ENCODE measurements at places on chromosomes 7 and 10.

- DNase-seq = no peak
These were observed 2.6 kb downstream of the LUC7L2 start for GRCh38 chr7:139362302-139362701.

- no peak for DNase-seq
These were observed 98.9 kb downstream of the LHPP start for GRCh38 chr10:124560377-124561105.

DNA sequence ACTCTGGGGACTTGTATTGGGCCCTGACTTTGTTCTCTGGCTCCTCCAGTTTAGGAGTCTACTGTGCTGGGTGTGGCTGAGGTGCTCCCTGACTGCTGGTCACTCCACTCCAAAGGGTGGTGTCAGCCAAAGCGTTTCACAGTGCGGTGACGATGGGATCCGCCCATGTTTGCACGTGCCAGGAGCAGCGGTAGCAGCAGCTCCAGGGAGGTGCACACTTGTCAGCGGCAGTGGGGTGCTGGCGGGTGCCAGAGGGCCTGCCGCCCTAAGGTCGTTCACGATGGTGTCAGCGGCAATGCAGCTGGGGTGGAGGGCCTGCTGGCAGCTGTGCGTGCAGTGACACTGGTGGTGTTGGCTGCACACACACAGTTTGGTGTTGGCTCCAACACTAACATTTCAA, 268.5 kb upstream of the AKR1E2 start:
- DNase-seq = no peak

GRCh38 chr7:148835854-148836253, 48.2 kb downstream of the EZH2 start:
- DNase-seq = no peak

DNA sequence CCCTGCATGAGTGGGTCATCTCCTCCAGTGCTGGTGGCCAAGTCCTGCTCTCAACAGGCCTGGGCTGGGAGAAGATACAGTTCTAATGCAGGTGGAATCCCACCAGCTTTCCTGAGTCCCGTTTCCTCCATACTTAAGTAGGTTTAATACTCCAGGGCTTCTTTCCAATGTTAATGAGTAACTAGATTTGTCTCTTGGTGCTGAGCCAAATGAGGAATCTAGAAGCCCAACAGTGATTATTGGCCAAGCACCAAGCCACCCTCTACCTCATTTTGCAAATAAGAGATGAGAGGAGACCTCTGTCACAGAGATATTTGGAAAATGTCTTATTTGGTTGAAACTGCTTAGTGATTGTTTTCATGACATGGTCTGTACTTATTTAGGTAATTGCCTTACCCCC, 37.1 kb downstream of the STARD3NL start:
- no peak for DNase-seq

GRCh38 chr7:116525298-116525912, 569 bp downstream of the CAV1 start:
- no peak for DNase-seq

DNA sequence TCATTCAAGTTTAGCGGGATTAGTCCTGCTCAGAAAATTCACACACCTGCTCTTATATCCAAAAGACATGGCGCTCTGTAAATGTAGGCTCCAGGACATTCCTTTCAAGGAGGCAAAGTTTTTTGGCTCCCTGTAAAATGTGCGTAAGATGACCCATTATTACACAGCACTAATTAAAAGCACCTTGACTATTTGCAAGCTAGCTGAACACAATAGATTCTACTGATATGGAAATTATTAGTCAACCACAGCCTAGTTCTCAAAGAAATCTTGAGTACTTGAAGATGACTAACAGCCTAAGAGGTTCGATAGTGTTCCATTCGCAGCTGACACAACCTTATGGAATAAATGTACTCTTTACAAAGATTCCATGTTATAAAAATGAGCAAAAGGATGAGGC, 175.2 kb downstream of the BMPER start:
- DNase-seq = no peak

- peak; percentile 28 for DNase-seq
These were observed 155.0 kb upstream of the RHOBTB1 start for GRCh38 chr10:61098966-61099365.
